ENCODE measurements at places on chromosomes 6 and 20. TPM values are rescaled to one million over a fixed set of nuclear protein-coding genes. Genes with fewer than 3 reads are reported as not detected.

Gene TMC2
- not detected for total RNA-seq

Gene STMND1
- not detected for total RNA-seq

Gene GJA10
- not detected for total RNA-seq

Gene AMD1
- 121 TPM for total RNA-seq

Gene NKX2-2
- total RNA-seq: not detected

DNA sequence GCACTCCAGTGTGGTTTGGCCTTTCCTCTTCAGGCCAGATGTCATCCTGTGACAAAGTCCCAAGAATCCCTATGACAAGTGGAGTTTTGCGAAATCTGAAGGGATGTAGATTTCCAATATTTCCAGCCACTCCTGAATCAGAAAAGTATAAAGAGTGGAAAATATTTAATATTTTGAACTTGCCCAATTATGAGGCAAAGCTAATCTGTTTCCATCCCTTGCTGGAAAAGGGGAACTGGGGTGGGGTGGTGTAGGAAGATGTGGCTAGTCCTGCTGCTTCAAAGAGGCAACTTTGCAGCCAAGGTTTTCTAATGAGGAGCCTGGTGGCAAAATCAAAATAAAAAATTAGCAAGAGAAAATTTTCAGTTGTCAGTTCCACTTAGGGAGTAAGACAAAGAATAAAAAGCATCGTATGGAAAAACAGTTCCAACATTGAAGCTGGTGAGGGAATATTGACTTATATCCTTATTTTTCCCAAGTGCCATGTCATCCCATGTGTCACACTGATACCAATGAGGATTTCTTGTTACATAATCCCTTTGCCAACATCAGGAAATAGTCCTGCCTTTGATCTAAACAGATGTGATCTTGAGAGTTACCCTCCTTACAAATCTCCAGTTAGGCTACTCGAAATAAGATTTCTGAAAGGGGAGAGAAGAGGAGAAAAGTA lies 480.0 kb upstream of the JARID2 start:
- no peaks in the 10 kb centered on the region for H3K36me3 ChIP-seq
- no peak overlapping the region for H3K4me3 ChIP-seq
- no peaks in the 10 kb centered on the region for H3K27me3 ChIP-seq
- DNase-seq: no peak
- H3K27ac ChIP-seq: no peak overlapping the region

- no peaks in the 10 kb centered on the region for H3K4me1 ChIP-seq
- no peaks in the 10 kb centered on the region for H3K27me3 ChIP-seq
- H3K27ac ChIP-seq: no peak overlapping the region
- no peaks in the 10 kb centered on the region for H3K36me3 ChIP-seq
Measured at GRCh38 chr6:74199215-74199915, 503.4 kb downstream of the CD109 start.

GRCh38 chr6:89118931-89119330 lies 1.1 kb upstream of the SRSF12 start:
- peak overlapping the region; percentile 79 for H3K4me3 ChIP-seq
- no peaks in the 10 kb centered on the region for H3K4me1 ChIP-seq
- no peak for DNase-seq
- H3K27me3 ChIP-seq: no peaks in the 10 kb centered on the region
- no peaks in the 10 kb centered on the region for H3K36me3 ChIP-seq

GRCh38 chr6:112920994-112921393 lies 573.9 kb downstream of the RFPL4B start:
- no peaks in the 10 kb centered on the region for H3K27me3 ChIP-seq
- no peaks in the 10 kb centered on the region for H3K36me3 ChIP-seq
- H3K4me1 ChIP-seq: peaks cover 5% of the 10 kb centered on the region
- H3K4me3 ChIP-seq: no peak overlapping the region
- DNase-seq: no peak

DNA sequence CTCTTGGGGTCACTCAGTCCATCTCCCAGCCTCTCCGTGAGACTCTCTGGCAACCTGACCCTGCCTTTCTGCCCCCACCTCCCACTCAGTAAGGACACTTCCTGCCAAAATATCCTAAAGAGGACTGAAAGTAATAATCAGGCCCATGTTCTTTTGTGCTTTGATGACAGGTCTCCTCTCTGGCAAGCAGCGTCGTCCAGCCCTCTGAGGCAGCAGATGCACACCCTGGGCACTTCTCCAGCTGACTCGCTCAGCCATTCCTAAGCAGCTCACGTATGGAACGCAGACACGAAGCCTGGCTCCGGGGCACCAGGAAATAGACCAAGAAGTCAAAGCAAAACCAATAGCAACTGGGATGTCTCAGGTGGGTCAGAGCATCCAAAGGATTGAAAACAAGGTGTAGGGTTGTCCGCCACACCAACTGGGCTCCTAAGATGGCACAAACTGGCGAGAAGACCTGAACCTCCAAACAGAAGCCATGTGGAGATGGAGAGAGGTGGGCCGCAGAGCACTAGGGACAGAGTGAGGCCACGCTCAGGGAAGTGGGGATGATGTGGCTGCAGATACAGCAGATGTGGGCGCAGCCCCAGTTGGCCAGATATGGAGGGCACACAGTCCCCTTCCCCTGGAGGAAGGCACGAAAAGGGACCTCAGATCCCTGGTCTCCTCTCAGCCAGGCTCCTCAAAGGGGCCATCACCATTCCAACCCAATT lies 99.3 kb downstream of the PRND start:
- no peaks in the 10 kb centered on the region for H3K4me1 ChIP-seq
- no peak overlapping the region for H3K27ac ChIP-seq
- no peak overlapping the region for H3K4me3 ChIP-seq
- H3K36me3 ChIP-seq: no peaks in the 10 kb centered on the region
- peak; percentile 21 for DNase-seq

- no peak overlapping the region for H3K27ac ChIP-seq
- DNase-seq: no peak
- H3K4me1 ChIP-seq: peaks cover 19% of the 10 kb centered on the region
- H3K36me3 ChIP-seq: no peaks in the 10 kb centered on the region
- H3K4me3 ChIP-seq: no peak overlapping the region
Measured at GRCh38 chr20:34023937-34024722, 30.4 kb downstream of the RALY start.

DNA sequence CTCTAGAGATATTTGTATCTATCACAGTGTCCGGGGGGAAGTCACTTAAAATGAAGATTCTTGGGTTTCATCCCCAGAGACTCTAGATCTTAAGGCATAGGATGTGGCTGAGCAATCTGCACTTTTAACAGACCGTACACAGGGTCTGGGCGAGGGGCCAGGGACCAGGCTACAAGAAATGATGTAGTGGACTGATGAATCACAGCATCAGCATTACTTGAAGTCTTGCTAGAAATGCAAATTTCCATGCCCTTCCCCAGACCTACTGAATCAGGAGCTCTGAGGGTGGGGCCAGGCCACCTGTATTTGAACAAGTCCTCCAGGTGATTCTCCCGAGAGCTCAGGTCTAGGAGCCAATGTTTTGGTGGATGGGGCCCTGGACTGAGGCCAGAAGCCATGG lies 168.4 kb downstream of the DOK5 start:
- H3K36me3 ChIP-seq: no peaks in the 10 kb centered on the region
- H3K27me3 ChIP-seq: peaks cover 14% of the 10 kb centered on the region
- no peaks in the 10 kb centered on the region for H3K4me1 ChIP-seq
- DNase-seq: peak; percentile 7
- no peak overlapping the region for H3K4me3 ChIP-seq

GRCh38 chr20:43537921-43538877 lies 20.6 kb upstream of the SGK2 start:
- H3K36me3 ChIP-seq: peaks cover 5% of the 10 kb centered on the region
- H3K4me3 ChIP-seq: no peak overlapping the region
- DNase-seq: peak; percentile 68

DNA sequence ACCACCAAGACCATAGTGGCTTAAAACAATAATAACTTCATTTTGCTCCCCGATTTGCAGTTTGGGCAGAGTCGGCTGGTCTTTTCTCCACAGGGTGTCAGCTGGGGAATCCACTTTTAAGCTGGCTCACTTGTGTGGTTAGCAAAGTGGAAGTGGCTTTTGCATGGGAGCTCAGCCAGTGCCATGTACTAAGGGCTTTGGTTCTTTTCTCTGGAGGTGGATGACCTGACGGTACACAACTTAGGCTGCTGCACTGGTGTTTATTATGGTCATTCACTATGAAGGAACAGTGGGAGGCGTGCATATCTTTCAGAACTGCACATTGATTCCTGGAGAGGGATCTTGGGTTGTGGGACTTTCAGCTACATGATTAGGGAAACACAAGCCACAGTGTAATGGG lies 141.0 kb downstream of the OR2B2 start:
- H3K36me3 ChIP-seq: no peaks in the 10 kb centered on the region
- peaks cover 7% of the 10 kb centered on the region for H3K4me1 ChIP-seq
- H3K27me3 ChIP-seq: no peaks in the 10 kb centered on the region
- no peak overlapping the region for H3K27ac ChIP-seq

Data from MCF 10A (cell line).